Sciatic nerve (tissue), 2 donors: ENCODE measurements at places on chromosomes 12 and 14. TPM values are rescaled to one million over a fixed set of nuclear protein-coding genes. Genes with fewer than 3 reads are reported as not detected.

The COL2A1 gene
- total RNA-seq, result not detected

The TAS2R50 gene
- total RNA-seq, result 2.7 TPM

The RILPL2 gene
- total RNA-seq, result 5.3 TPM

The ALDH2 gene
- total RNA-seq, result 75.3 TPM

The SERPINA10 gene
- total RNA-seq, result not detected

The RAD51AP1 gene
- total RNA-seq, result 1.4 TPM

The ACRBP gene
- 1.9 TPM for total RNA-seq

The ACOT4 gene
- 0.49 TPM for total RNA-seq

The KERA gene
- total RNA-seq, result 0.18 TPM

The MIP gene
- total RNA-seq, result not detected

The HCFC2 gene
- total RNA-seq, result 37.2 TPM

The RGS6 gene
- total RNA-seq, result 20.6 TPM

The RPS26 gene
- 93.6 TPM for total RNA-seq

The NPFF gene
- total RNA-seq, result not detected

- no peak for DNase-seq
Observed at GRCh38 chr12:54983536-54984101, 943 bp downstream of the TESPA1 start.

DNA sequence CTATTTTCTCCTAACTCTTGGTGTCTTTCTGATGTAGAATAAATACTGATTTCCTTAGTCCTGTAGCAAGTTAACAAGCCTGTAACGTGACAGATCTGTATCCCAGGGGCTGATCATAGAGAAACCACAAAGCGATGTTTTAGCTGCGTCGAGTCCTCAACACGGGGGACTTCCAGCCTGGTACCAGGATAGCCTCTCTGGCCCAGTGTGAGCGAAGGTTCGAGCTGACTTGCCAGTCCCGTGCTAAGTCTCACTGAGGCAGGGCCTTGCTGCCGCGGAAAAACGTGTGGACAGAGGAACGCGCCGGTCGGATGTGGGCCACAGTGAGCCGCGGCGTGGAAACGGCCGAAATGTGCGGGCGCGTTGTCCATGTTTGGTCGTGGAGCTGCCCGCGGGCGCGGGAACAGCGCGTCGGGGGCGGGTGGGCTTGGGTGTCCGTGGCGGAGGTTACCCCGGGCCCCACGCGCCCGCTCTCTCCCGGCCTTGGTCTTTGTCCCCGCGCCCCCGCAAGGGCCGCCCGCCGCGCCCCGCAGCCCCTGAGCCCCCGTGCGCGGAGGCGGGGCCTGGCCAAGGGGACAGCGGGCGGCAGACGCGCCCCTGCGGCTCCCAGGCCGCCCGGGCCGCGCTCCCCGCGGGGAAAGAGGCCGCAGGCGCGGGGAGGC is 531 bp upstream of the EML1 start:
- DNase-seq, result peak; percentile 69

GRCh38 chr12:124784871-124785572 is 78.6 kb downstream of the SCARB1 start:
- DNase-seq, result no peak

DNA sequence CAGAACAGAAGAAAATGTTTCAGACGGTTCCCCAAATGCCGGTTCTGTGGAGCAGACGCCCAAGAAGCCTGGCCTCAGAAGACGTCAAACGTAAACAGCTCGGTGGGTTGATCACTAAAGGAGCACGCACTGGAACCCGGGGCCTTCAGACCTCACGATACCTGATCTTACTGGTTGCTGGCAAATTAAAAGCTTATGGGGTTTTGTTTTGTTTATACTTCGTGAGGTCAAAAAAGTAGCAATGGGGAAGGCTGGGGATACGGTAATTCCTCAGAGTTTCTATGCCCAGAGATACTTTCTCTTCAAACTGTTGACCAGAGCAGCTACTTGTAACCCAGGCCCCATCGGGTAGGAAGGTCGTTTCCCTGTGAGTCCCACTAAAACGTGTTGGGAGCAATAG is 1.7 kb downstream of the CDKN1B start:
- no peak for DNase-seq

GRCh38 chr12:89041078-89041477 is 311.2 kb downstream of the DUSP6 start:
- DNase-seq, result no peak

DNA sequence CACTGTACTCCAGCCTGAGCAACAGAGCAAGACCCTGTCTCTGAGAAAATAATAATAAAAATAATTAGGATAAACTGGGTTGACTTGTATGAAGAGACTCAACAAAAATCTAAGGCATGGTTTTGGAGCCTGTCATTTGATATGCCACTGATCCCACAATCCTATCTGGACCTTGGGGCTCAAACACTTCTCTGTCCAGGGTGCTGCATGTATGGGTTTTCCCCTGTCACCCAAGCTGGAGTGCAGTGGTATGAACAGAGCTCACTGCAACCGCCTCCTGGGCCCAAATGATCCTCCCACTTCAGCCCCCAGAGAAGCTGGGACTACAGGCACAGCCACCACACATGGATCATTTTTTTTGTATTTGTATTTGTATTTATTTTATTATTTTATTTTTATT is 5.3 kb upstream of the VSIG10 start:
- no peak for DNase-seq

DNA sequence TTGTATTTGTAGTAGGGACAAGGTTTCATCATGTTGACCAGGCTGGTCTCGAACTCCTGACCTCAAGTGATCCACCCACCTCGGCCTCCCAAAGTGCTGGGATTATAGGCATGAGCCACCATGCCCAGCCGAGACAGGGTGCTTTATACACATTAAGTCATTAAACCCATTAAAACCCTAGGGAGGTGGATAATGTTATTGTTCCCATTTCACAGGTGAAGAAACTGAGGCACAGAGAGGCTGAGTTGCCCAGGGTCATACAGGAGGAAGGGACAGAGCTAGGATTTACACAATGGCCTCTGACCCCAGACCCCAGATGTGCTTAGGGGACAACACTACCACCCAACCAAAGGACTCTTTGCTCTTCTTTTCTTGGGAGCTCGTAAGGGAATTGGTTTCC is 51.0 kb upstream of the RIN3 start:
- DNase-seq, result no peak

- DNase-seq, result no peak
Observed at GRCh38 chr12:68977909-68978610, 45.1 kb upstream of the CPM start.

- DNase-seq, result no peak
Observed at GRCh38 chr12:53425515-53426150, 2.0 kb downstream of the AMHR2 start.

DNA sequence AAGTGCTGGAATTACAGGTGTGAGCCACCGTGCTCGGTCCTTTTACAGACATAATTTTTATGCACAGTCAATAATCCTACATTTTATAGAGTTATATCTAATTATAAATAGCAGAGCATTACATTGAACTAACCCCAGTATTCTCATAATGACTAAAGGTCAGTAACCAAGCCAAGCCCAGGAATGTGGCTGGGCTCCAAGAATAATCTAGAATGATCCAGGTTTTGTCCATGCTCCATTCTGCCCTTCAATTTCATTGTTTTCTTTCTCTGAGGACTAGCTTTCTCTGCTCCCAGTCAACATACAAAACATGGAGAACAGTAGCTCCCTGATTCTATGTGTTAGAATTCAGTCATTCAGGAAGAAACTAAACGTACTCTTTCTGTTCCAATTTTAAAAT is 92.1 kb upstream of the KRR1 start:
- DNase-seq, result no peak

GRCh38 chr12:43113135-43113534 is 438.9 kb downstream of the ADAMTS20 start:
- DNase-seq, result no peak

GRCh38 chr12:77720258-77720657 is 110.4 kb upstream of the NAV3 start:
- no peak for DNase-seq

DNA sequence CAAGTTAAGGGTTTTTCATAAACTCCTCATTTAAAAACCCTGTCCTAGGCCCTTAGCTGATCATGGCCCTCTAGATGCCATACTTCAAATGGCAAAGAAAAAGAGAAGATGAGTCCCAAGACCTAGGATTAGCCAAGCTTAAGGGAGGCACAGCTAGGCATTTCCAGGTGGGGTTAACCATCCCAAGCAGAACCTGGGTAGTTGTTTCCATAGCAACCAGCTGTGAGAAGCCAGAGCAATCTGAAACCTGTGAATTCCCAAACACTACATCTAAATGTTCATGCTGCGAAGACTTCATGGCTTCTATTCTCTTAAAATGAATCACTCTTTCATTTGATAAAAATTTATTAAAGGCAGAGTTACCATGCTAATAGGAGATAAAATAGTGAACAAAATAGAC is 372.9 kb downstream of the C12orf50 start:
- DNase-seq, result no peak

DNA sequence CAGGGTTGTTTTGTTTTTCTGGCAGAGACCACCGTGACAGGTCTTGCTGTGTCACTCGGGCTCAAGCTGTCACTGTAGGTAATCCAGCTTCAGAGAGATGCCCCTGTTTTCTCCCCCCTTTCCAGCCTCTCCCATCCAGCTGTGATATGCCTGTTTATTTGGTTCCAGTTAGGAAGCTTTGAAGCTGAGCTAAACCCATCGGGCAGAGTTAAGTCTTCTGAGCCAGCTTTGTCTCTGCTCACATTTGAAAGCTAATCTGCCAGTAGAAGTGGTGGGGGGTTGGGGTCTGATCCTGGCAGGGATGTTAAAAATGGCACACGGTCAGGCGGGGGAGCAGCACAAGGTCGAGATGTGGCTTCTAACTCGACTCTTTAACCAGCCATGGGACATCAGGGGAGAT is 130.0 kb downstream of the TSPAN9 start:
- no peak for DNase-seq

- no peak for DNase-seq
Observed at GRCh38 chr12:75427491-75427890, 36.6 kb downstream of the GLIPR1L2 start.

GRCh38 chr12:89179983-89180382 is 172.3 kb downstream of the DUSP6 start:
- DNase-seq, result no peak

DNA sequence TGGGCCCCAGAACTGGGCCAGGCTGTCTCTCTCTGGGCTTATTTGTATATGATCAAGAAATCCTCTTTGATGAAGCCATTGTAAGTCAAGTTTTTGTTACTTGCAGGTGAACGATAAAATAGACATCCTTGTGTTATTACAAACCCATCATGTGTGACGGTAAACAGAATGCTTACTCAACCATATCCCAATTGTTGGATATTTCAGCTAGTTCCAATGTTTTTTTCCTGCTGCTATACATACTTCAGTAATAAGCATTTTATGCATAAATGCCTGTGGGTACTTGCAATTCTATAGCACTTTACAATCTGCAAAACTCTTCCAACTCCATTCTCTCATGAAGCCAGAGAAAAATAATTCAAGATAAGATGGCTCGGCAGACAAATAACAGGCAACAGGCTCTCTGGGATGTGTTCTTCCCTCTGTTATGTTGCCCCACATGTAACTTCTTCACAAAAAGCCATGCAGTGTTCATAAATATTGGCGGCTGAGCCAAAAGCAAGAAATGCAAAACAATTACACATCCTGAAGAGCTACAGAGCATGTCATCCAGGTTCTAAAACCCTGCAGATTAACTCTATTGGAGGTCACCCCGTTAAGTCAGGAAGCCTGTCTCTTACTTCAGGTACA is 69.5 kb downstream of the CLMN start:
- DNase-seq, result no peak

- DNase-seq, result no peak
Observed at GRCh38 chr12:130245251-130245650, 83.0 kb downstream of the FZD10 start.

DNA sequence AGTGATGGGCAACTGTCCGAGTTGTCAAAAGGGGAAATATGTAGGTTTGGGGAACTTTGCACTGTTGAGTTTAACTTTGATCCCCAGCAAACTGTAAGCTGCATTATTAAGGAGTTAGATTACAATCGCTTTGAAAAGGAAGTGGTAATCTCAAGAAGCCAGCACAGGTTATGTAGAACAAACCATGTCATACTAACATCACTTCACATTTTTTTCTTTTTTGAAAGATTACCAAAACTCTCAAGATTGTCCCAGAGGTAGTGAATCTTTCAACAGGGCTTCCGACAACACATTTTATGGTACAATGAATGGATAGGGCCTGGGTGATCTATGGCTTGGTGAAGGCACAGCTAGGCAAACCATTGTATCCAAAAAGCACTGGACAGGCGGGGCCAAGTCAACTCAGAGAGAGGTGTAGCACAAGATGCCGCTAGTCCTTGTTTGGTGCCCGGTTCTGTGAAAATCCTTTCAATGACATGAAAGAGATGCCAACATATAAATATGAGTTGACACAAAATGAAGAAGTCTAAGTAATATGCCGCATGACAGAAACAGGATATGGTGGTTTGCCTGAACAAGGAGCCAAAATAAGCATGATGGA is 24.3 kb upstream of the PARP11 start:
- no peak for DNase-seq

DNA sequence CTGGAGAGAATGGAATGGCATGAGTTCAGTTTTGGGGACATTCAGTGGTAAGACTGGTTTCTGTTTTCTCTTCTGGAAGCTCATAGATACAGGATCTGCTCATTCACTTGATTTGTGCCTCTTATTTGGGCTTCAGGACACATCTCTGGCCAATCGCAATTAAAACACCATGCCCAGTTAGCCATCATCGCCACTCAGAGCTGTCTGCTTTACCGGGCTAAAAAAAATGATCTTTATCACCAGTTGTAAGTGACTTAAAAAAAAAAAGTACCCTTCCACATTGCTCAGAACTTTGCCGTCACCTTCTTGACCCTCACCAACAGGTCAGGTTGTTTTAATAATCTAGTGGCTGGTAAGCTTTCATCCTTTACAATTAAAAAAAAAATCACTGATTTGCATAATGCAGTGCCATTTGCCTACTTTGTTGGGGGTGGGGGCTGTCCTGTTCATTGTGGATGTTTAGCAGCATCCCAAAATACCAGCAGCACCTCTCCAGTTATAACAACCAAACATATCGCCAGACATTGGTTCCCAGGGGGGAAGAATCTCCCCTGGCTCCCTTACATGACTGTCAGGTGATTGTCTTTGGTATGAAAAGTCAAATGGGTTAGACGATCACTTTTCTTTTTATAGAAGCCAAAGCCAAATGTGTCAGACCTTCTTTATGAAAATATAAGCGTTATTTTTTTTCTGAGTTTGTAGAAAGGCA is 150.1 kb downstream of the PRKCH start:
- DNase-seq, result no peak
